ENCODE measurements at places on chromosomes 11 and 22. TPM values are rescaled to one million over a fixed set of nuclear protein-coding genes. Genes with fewer than 3 reads are reported as not detected.

Gene INS
- not detected for total RNA-seq

Gene MUC6
- not detected for total RNA-seq

Gene ANKK1
- not detected for total RNA-seq

Gene UPK3A
- total RNA-seq, result not detected

Gene OR56A1
- total RNA-seq, result not detected

Gene SMC1B
- 0.44 TPM for total RNA-seq

Gene NPTXR
- total RNA-seq, result 1.2 TPM

Gene AMOTL1
- total RNA-seq, result 4.9 TPM

Gene TLCD5
- total RNA-seq, result 1.7 TPM

DNA sequence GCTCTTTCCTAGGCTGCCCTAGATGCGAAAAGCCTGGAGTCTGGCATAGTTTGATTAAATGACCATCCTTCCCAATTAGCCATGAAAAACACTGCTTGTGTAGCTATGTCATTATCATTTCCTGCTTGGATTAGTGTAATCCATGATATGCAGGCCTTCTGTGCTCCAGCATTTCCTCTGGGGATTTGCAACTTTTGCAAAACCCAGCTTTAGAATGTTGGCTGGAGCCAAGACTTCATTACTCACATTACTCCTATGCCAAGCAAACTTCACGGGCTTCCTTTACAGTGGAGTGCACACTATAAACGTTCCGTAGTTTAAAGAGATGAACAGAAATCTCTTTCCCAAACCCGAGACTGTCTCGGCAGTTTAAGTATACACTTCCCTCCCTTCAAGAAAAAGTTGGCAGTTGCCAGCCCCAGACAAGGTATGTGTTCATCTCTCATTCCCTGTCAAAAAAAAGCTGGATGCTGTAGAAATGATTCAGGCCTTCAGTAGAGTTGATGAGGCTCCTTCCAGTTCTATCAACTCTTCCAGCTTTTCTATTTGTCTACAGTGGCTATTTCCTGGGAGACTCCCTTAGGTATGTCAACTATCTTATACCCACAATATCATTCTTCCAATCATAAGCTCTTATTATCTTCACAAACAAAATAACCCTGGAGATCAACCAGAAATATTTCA, 180.0 kb downstream of the MAML2 start:
- H3K36me3 ChIP-seq, result peaks cover 4% of the 10 kb centered on the region
- H3K27me3 ChIP-seq, result no peaks in the 10 kb centered on the region
- no peak overlapping the region for H3K27ac ChIP-seq
- peaks cover 25% of the 10 kb centered on the region for H3K4me1 ChIP-seq
- no peak for DNase-seq
- no peak overlapping the region for H3K4me3 ChIP-seq

GRCh38 chr11:67611704-67612587, 5.2 kb downstream of the NDUFV1 start:
- H3K4me3 ChIP-seq, result no peak overlapping the region
- no peaks in the 10 kb centered on the region for H3K27me3 ChIP-seq
- H3K4me1 ChIP-seq, result peaks cover 35% of the 10 kb centered on the region

DNA sequence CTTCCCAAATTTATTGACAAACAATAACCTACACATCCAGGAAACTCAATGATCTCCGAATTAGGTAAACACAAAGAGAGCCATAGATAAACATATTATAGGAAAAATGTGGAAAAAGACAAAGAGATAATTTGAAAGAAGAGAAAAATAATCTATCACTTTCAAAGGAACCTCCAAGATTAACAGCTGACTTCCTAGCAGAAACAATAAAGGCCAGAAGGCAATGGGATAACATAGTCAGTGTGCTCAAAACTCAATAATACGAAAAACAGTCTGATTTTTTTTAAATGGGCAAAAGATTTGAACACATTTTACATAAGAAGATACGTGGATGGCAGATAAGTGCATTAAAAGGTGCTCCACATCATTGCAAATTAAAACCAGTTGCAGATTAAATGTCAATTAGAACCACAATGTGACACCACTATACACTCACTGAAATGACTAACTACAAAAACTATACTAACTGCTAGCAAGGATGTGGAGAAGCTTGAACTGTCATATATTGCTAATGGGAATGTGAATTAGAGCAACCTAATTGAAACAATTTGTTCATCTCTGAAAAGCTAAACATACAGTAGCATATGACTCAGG, 300.4 kb downstream of the TMEM135 start:
- H3K36me3 ChIP-seq, result no peaks in the 10 kb centered on the region
- DNase-seq, result no peak
- H3K27me3 ChIP-seq, result no peaks in the 10 kb centered on the region

- peaks cover 15% of the 10 kb centered on the region for H3K27me3 ChIP-seq
- H3K4me1 ChIP-seq, result no peaks in the 10 kb centered on the region
- H3K27ac ChIP-seq, result no peak overlapping the region
- DNase-seq, result no peak
Observed at GRCh38 chr22:19678949-19679521, 35.3 kb upstream of the SEPTIN5 start.

- no peak for DNase-seq
- H3K4me3 ChIP-seq, result no peak overlapping the region
Observed at GRCh38 chr11:69001243-69002081, 11.6 kb downstream of the MRGPRF start.

GRCh38 chr11:64298966-64299846, 952 bp upstream of the CATSPERZ start:
- H3K4me1 ChIP-seq, result peaks cover 16% of the 10 kb centered on the region
- peaks cover 67% of the 10 kb centered on the region for H3K27me3 ChIP-seq
- H3K36me3 ChIP-seq, result peaks cover 5% of the 10 kb centered on the region
- no peak for DNase-seq
- peak overlapping the region; percentile 51 for H3K4me3 ChIP-seq

DNA sequence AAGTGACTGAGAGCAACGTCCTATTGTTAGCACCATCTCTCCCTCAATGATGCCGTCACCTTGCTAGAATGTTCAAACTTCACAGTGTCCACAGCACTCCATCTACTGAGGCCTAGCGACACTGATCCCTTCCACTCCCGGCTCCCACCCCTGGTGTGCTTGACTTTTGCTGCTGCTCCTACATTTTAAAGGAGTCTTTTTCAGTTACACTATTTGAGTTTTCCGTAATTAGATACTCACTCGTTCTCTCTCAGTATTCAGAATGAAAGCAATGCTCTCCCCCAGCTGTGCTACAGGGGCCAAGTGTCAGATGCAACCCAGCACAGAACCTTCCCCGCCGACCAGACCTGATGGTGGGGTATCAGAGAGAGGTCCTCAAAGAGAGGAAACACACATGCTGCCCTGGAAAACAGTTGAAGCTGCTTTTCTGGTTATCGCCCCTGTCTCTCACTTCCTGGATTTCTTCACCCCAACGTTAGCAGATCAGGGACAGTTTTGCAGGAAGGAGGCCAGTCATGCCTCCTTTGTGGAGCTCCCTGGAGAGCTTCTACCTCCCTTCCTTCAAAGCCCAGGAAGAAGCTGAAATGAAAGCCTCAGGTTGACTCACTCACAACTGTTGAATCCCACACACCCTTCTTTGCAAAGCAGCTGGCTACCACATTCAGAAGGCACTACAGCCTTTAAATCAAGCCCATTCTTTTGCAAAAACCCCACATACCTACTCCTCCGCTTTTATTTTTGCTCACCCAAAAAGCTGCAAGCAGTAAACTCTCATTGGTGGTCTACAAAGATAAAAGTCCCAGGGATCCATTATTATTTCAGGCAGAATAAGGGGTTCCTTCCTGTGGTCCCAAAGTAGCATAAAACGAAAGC, 23.5 kb downstream of the LARGE1 start:
- H3K36me3 ChIP-seq, result no peaks in the 10 kb centered on the region
- no peaks in the 10 kb centered on the region for H3K4me1 ChIP-seq
- no peaks in the 10 kb centered on the region for H3K27me3 ChIP-seq
- H3K27ac ChIP-seq, result no peak overlapping the region
- H3K4me3 ChIP-seq, result no peak overlapping the region

DNA sequence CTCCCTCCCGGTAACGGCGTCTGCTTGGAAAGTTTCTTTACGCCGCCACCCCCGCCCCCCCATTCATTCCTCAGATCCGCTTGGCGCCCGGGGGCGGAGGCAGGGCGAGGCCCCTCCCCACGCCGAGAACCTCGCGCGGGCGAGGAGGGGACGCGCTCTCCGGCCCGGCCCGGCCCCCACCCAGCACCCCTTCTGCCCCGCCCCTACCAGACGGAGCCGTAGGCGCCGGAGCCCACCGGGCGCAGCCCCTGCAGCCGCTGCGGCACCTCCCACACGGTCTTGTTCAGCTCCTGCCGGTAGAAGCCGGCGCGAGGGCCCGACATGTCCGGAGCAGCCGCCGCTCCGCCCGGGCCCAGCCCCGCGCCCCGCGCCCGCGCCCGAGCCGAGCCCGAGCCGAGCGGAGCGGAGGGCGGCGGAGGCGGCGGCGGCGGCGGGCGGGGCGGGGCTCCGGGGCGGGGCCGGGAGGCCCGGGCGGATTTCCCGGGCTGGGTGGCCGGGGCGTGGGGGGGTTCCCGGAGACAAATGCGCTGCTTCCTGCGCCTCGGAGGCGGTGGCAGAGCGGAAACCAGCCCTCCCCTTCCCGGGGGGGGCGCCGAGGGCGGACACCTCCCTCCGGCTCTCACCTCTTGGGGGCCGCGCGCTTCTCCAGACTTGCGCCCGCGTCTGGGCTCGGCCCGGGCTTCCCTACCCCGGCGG, at the start of gene MAPK11:
TSS of gene MAPK11 (minus strand) at position 411 of the 696 bp plus-strand sequence. CDS start at position 323, 88 bp downstream.
- peaks cover 10% of the 10 kb centered on the region for H3K4me1 ChIP-seq
- H3K36me3 ChIP-seq, result peaks cover 2% of the 10 kb centered on the region
- peaks cover 8% of the 10 kb centered on the region for H3K27me3 ChIP-seq
- H3K27ac ChIP-seq, result peak within 1 kb of the TSS; percentile 40
- peak within 1 kb of the TSS; percentile 77 for H3K4me3 ChIP-seq

DNA sequence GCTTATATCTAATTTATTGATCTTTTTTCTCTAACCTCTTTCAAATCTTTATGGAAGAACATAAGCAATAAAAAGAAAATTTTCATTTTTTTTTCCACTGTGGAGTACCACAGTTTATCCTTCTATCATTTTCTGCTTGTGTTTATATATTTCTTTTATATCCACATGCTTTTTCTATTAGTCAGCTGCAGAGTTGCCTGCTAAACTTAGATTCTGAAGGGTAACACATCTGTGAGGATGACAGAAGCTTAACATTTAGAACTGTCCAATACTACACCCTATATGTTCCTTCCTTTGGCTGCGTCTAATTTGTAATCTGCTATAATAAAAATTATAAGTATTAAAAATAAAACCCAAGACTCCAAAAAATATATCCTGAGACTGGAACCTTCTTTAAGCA, 20.8 kb downstream of the CCDC90B start:
- H3K4me3 ChIP-seq, result no peak overlapping the region
- DNase-seq, result no peak
- no peak overlapping the region for H3K27ac ChIP-seq
- H3K36me3 ChIP-seq, result peaks cover 33% of the 10 kb centered on the region

GRCh38 chr11:11978792-11979487, 29.5 kb downstream of the DKK3 start:
- H3K4me3 ChIP-seq, result no peak overlapping the region
- no peak for DNase-seq
- no peak overlapping the region for H3K27ac ChIP-seq
- H3K27me3 ChIP-seq, result no peaks in the 10 kb centered on the region

Data from activated T-helper 1 cell treated with anti-CD3 and anti-CD28 coated beads, Interleukin-12 subunit alpha, Interleukin-12 subunit beta, Interleukin-2, Interleukin-4 antibody, amounts not matched to agents 30 ng/mL and 10 ng/mL and 1 ng/mL, durations not matched to agents 14 hours and 24 hours and 36 hours (primary cell).